ENCODE measurements at places on chromosomes 2 and 18.

GRCh38 chr18:8780227-8780626 lies 74.9 kb downstream of the MTCL1 start:
- DNase-seq: no peak

- DNase-seq: no peak
Observed at GRCh38 chr18:44671914-44672313, 8.8 kb upstream of the SETBP1 start.

GRCh38 chr2:1730015-1730927 lies 14.0 kb downstream of the PXDN start:
- no peak for DNase-seq

DNA sequence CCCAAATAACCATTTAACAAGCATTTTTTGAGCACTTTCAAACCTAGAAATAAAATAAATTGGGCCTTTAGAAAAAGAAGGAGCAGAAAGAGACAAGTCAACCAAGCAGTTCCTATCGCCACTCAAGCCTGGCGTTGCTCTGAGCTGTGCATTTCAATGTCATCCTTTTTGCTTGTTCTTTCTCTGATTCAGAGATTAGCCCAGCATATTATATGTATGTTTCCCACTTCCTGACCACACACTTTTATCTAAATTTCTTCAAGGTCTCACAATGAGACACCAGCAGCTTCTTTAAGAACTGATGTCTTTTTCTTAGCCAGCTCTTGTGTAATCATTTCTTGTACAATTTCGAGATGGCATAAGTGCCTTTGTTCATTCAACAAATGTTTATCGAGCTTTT lies 344.5 kb upstream of the ID2 start:
- DNase-seq: no peak

Measured in stimulated activated CD8-positive, alpha-beta memory T cell treated with anti-CD3 and anti-CD28 coated beads, Interleukin-2, amount 100 ng/mL, for 1 hour (primary cell).